Sigmoid colon (tissue), 7 donors: ENCODE measurements at places on chromosomes 16 and 17. TPM values are rescaled to one million over a fixed set of nuclear protein-coding genes. Genes with fewer than 3 reads are reported as not detected.
A peak's percentile ranks its signal among the peaks of the same experiment; 100 is the strongest.

Gene MAF
- 6.0 TPM for polyA plus RNA-seq

GRCh38 chr17:16652847-16653366 is 743 bp downstream of the ZNF624 start:
- peaks cover 6% of the 10 kb centered on the region for H3K4me1 ChIP-seq
- no peaks in the 10 kb centered on the region for H3K27me3 ChIP-seq
- H3K27ac ChIP-seq: peak overlapping the region; percentile 89
- no peak for DNase-seq
- peak overlapping the region; percentile 64 for H3K4me3 ChIP-seq

DNA sequence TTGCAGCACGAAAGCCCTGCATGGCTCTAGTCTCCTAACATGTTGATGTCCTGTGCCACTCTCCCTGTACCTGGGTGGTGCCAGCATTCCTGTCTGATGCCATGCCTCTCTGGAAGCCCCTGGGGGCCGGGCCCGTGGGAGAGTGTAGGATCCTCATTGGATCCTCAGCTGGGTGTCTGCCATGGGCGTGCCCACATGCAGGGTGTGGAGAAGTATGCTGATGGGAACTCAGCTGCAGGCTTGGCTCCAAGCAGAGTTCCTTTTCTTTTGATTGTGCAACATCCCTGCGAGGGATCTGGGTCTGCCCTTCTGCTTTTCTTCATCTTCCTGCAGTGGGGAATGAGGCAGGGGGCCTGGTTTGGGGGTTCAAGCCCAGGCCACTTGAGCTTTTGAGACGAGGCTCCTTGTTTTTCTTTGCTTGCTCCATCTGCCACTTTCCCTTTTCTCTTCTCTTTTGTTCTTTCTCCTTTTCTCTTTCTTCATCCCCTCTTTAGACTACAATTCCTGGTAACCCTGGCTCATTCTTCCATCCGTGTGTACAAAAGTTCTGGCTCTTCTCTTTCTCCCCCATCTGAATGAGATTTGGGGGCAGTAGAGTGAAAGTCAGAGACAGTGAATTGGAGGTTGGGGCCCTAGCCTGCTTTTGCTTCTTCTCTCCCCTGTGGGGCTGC is 32.9 kb downstream of the KSR1 start:
- no peaks in the 10 kb centered on the region for H3K36me3 ChIP-seq
- peak; percentile 87 for DNase-seq

DNA sequence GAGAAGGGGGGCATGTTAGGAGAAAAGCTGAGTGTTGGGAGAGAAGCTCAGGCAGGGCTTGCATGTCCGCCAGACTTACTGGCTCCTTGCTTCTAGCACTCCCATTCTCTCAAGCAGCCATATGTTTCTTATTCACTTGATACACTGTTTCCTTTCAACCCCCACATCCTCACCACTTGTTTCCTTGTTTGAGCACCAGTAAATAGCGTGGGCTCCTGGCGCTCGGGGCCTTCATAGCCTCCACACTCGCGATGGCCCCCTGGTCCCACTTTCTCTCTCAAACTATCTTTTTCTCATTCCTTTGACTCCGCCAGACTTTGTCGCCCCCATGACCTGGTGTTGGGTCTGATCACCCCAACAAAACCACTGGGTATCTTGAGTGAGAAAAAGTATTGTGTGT is 16.6 kb downstream of the ATP5PD start:
- no peaks in the 10 kb centered on the region for H3K27me3 ChIP-seq
- H3K36me3 ChIP-seq: no peaks in the 10 kb centered on the region
- H3K4me3 ChIP-seq: no peak overlapping the region
- H3K27ac ChIP-seq: no peak overlapping the region
- no peaks in the 10 kb centered on the region for H3K4me1 ChIP-seq

DNA sequence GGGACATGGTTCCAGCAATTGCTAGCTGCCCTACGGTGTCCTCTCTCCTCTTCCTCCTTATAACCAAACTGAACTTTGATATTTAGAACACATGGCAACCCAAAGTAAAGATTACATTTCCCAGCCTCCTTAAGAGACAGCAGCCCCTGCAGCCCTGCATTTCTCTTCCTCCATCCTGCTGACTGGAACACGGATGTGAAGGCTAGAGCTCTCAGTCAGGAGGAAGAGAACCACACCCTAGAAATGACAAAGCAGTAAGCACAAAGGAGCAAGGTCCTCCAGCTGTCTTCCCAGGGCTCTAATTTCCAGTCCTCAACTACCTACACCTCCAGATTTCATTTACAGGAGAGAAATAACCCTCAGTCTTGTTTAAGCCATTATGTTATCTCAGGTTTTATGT is 10.9 kb downstream of the DYNC1LI2 start:
- H3K36me3 ChIP-seq: peaks cover 26% of the 10 kb centered on the region
- no peaks in the 10 kb centered on the region for H3K4me1 ChIP-seq
- no peaks in the 10 kb centered on the region for H3K27me3 ChIP-seq
- H3K27ac ChIP-seq: peak overlapping the region; percentile 88
- H3K4me3 ChIP-seq: no peak overlapping the region

Gene CDRT15L2
- not detected for polyA plus RNA-seq

DNA sequence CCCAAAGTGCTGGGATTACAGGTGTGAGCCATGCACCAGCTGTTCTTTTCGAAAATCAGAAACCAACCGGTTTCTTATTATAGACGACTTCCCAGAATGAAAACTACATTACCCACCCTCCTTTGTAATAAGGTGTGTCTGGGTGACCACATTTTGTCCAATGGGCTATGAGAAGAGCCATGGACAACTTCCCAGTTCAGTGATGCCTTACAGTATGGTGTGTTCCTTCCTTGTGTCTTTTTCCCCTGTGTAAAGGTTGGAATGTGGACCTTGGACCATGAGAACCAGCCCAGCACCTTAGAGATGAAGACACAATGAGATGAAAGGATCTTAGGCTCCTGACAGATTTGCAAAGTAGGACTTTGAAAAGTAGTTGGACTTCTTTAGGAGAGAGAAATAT is 85.0 kb upstream of the ATF7IP2 start:
- no peak for DNase-seq
- no peaks in the 10 kb centered on the region for H3K27me3 ChIP-seq
- no peaks in the 10 kb centered on the region for H3K36me3 ChIP-seq

Gene RASD1
- polyA plus RNA-seq: 10.0 TPM

DNA sequence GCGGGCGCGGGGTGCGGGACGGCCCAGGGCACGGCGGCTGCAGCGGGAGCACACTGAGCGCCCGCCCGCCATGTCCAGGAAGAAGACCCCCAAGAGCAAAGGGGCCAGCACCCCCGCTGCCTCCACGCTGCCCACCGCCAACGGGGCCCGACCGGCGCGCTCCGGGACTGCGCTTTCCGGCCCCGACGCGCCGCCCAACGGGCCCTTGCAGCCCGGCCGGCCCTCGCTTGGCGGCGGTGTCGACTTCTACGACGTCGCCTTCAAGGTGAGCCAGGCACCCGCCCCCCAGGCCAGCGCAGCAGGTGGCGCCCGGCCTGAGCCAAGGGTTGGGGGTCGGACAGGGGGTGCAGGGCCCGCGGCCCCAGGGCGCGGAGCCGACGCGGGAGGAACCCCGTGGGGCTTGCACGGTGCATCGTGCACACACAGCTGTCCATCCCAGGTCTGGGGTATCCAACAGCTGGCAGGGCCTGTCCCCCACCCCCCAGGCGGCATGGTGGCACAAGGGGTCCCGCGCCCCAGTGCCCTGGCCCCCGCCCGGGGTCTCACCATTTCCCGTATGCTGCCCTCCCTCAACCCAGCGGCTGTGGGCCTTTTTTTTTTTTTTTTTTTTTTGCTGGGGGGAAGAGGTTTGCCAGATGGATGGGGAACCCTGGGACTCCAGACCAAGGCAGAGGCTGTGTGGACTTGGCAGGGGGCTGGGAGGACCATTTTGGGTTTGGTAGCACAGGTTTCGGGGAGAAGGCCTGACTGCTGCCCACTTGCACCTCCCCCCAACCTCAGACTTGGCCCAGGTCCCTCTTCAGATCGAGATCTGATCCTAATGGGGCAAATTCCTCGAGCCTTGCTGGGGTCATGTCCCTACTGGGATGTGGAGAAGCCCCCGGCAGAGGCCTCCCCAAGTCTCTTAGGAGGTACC is 547 bp downstream of the RAB26 start:
- H3K36me3 ChIP-seq: no peaks in the 10 kb centered on the region
- no peaks in the 10 kb centered on the region for H3K27me3 ChIP-seq
- peak overlapping the region; percentile 64 for H3K27ac ChIP-seq
- H3K4me1 ChIP-seq: peaks cover 63% of the 10 kb centered on the region
- H3K4me3 ChIP-seq: peak overlapping the region; percentile 42

DNA sequence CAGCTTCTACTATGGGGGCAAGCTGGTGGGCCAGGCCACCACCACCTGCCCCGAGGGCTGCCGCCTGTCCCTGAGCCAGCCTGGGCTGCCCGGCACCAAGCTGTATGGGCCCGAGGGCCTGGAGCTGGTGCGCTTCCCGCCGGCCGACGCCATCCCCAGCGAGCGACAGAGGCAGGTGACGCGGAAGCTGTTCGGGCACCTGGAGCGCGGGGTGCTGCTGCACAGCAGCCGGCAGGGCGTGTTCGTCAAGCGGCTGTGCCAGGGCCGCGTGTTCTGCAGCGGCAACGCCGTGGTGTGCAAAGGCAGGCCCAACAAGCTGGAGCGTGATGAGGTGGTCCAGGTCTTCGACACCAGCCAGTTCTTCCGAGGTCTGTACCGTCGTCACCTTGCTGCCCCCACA is 19.5 kb downstream of the IRF8 start:
- peaks cover 4% of the 10 kb centered on the region for H3K27me3 ChIP-seq
- no peak overlapping the region for H3K4me3 ChIP-seq
- H3K4me1 ChIP-seq: no peaks in the 10 kb centered on the region
- no peak for DNase-seq
- no peaks in the 10 kb centered on the region for H3K36me3 ChIP-seq
- no peak overlapping the region for H3K27ac ChIP-seq

Gene ADCY9
- polyA plus RNA-seq: 1.8 TPM

GRCh38 chr17:47275245-47275984 is 21.8 kb downstream of the ITGB3 start:
- peak; percentile 98 for DNase-seq
- H3K27ac ChIP-seq: peak overlapping the region; percentile 89
- no peak overlapping the region for H3K4me3 ChIP-seq
- no peaks in the 10 kb centered on the region for H3K27me3 ChIP-seq
- no peaks in the 10 kb centered on the region for H3K36me3 ChIP-seq

DNA sequence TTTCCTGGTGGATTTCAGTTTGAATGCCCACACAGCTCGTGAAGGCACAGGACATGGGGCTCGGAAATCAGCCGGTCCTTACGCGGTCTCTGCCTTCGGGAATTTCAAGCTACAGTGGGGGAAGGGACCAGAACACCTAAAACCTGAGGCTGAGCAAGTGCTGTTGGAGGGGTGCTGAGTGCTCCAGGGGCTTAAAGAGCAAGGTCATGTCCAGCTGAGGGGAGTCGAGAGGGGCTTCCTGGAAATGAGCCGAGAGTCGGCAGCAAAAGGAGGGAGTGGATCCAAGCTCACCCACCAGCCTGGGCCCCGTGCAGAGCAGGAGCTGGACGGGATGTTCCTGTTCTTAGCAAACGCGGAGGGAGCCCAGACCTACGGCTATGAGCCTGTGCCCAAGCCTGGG is 73.2 kb upstream of the RPL38 start:
- no peak for DNase-seq
- H3K4me3 ChIP-seq: no peak overlapping the region
- no peaks in the 10 kb centered on the region for H3K4me1 ChIP-seq
- H3K36me3 ChIP-seq: no peaks in the 10 kb centered on the region
- no peak overlapping the region for H3K27ac ChIP-seq

Gene DRC3
- 0.83 TPM for polyA plus RNA-seq

DNA sequence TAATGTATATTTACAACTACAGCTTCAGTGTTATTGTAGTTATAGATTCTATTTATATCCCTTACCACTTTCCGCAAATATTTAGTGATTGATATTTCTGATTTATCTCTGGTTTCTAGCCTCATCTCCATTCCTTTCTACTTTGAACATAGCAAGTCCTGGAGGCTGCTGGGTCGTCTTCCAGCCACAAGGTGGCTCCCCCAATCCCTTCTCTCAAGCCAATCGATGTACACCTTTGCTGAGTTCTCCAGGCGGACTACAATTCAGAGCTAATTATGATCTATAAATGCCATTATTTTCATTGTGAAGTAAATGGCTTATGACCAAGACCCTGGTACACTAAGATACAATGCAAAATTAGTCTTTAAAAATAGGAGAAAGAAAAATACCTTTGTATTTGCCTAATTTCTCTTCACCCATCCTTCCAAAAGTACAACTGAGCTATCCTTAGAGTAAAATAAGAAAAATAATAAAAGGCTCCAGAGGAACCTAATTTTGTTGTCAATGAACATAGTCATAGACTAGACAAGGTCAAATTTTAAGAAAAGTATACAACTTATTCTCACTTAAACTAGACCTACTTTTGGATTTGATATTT is 122.1 kb downstream of the SKAP1 start:
- peak; percentile 69 for DNase-seq
- H3K4me3 ChIP-seq: no peak overlapping the region
- H3K27me3 ChIP-seq: peaks cover 16% of the 10 kb centered on the region
- H3K27ac ChIP-seq: no peak overlapping the region

Gene SDK2
- 1.9 TPM for polyA plus RNA-seq

DNA sequence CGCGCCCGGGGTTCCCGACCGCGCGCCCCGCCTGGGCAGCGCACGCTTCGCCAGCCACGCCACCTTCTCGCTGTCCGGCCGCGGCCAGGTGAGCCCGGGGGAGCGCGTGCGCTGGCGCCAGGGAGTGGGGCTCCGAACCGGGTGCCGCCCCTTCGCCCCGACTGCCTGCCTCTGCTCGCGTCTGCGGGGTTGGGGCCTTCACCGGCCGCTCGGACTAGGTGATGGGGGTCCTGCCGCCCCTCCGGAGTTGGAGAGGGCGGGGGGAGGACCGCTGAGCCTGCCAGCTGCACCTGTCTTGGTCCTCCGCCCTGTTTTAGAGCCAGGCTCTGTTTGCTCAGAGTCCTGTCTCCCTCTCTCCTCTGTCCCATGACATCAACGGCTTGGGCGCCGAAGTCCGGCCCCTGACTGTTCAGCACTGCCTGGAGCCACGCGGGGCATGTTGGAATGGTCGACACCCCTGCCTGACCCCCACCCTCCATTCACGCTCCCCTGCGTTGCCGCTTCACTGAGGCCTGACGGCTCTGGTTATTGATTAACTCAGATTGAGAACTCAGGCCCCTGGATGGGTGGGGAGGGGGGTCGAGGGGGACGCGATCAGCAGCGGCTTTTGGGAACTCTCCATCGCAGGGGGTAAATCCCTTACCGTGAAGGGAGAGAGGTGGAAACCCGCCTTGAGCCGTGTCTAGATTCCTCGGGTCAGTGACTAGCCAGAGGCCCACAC is 748 bp downstream of the SMTNL2 start:
- peaks cover 45% of the 10 kb centered on the region for H3K27me3 ChIP-seq
- H3K27ac ChIP-seq: no peak overlapping the region
- H3K36me3 ChIP-seq: no peaks in the 10 kb centered on the region
- peak overlapping the region; percentile 50 for H3K4me3 ChIP-seq
- peaks cover 17% of the 10 kb centered on the region for H3K4me1 ChIP-seq

Gene RHBDL1
- 5.6 TPM for polyA plus RNA-seq

GRCh38 chr16:70789595-70790447 is 11.1 kb downstream of the VAC14 start:
- H3K4me3 ChIP-seq: no peak overlapping the region
- H3K4me1 ChIP-seq: no peaks in the 10 kb centered on the region
- H3K27ac ChIP-seq: no peak overlapping the region
- no peak for DNase-seq
- H3K27me3 ChIP-seq: no peaks in the 10 kb centered on the region
- peaks cover 8% of the 10 kb centered on the region for H3K36me3 ChIP-seq
